Smooth muscle cell of the pulmonary artery (primary cell): ENCODE measurements at places on chromosomes 13 and 19. TPM values are rescaled to one million over a fixed set of nuclear protein-coding genes. Genes with fewer than 3 reads are reported as not detected.

ZNF880 gene
- 21.9 and 34.0 TPM in 2 replicates for total RNA-seq

LSM14A gene
- 113 and 121 TPM in 2 replicates for total RNA-seq

SIGLEC8 gene
- total RNA-seq, result not detected in 2 replicates

ELANE gene
- 0.13 TPM in 1 of 2 replicates, not detected in the other for total RNA-seq

FLT3 gene
- total RNA-seq, result not detected in 2 replicates

SBSN gene
- total RNA-seq, result 4.5 and 6.7 TPM in 2 replicates

CARD8 gene
- 17.7 and 23.4 TPM in 2 replicates for total RNA-seq

WDR88 gene
- not detected in 2 replicates for total RNA-seq

KL gene
- total RNA-seq, result 0.20 TPM in 2 replicates

C2CD4C gene
- total RNA-seq, result 0.07 TPM in 1 of 2 replicates, not detected in the other

ZNF490 gene
- 7.3 and 9.6 TPM in 2 replicates for total RNA-seq

HS6ST3 gene
- total RNA-seq, result 0.20 and 1.4 TPM in 2 replicates

LILRA6 gene
- total RNA-seq, result not detected in 2 replicates

ZNF714 gene
- 1.7 and 4.8 TPM in 2 replicates for total RNA-seq
